BE2C (cell line): ENCODE measurements at places on chromosomes 5 and 9.

DNA sequence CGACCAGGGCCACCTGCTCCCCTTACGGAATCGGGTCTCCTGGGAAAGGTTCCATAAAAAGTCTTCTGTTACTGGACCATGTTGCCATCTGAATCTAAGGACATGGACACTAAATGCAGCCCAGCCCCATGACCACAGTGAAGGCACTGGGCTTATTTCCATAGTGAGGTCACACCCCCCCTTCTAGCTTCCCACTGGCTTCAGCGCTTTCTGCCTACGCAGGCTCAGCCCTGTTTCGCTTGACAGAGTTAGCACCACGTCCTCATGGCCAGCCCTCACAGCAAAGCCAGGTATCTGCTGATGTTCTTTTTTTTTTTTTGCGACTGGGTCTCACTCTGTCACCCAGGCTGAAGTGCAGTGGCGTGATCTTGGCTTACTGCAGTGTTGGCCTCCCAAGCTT, 14.1 kb downstream of the UCK1 start:
- no peak for DNase-seq

GRCh38 chr9:37302277-37302676, 120.2 kb upstream of the GRHPR start:
- DNase-seq = no peak

DNA sequence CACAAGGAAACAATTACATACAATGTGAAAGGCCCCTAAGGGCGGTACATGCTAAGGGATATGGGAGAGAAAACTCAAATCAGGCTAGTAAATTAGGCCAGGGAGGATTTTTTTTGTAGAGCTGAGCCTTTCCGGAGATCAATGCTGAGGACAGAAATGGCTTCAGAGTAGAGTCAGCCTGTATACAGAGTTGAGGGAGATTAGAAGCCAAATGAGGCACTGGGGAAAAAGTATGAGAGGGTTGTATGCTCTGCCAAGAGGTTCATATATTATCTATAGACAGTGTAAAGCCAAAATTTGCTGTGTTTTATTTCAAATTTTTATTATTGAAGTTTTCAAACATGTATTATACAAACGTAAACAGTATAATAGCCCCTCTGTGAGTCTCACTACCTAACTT, 103.1 kb downstream of the BNC2 start:
- no peak for DNase-seq

- DNase-seq = no peak
Observed at GRCh38 chr9:126605792-126606482, 7.8 kb upstream of the LMX1B start.

DNA sequence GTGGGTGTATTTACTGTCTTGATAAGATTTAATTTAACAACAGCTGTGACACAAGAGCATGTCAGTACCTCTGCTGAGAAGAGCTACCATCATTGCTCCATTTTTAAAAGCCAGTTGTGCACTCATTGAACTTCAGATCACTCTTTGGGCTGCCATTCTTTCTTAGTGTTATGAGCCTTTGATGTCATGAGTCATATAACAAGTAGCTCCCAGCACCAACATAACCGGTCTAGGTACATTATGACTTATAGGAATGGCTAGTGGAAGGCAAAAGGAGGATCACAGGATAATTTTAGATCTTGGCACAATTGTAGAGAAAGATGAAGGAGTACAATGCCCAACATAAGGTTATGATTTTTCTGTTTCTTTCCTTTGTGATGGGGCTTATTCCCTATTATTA, 170.8 kb upstream of the FBN2 start:
- DNase-seq = no peak

GRCh38 chr9:19677924-19678323, 110.9 kb downstream of the SLC24A2 start:
- no peak for DNase-seq

DNA sequence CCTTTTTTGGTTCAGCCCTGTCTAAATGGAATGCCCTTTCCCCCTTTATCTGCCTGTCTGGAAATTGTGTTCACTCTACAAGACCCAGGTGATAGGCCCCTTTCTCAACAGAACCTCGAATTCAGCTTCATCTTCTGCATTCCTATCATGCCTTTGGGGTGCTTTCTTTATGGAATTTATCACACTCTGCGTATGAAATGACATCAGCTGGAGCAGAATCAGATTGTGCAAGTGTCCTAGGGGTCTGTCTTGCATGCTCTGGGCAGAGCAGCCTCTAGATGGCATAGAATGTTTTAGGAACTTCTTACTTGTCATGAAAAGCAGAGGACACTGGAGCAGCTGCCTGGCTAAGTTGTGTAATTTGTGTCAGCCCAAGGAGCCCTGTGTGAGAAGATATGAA, 84.9 kb downstream of the ISL1 start:
- DNase-seq = no peak

DNA sequence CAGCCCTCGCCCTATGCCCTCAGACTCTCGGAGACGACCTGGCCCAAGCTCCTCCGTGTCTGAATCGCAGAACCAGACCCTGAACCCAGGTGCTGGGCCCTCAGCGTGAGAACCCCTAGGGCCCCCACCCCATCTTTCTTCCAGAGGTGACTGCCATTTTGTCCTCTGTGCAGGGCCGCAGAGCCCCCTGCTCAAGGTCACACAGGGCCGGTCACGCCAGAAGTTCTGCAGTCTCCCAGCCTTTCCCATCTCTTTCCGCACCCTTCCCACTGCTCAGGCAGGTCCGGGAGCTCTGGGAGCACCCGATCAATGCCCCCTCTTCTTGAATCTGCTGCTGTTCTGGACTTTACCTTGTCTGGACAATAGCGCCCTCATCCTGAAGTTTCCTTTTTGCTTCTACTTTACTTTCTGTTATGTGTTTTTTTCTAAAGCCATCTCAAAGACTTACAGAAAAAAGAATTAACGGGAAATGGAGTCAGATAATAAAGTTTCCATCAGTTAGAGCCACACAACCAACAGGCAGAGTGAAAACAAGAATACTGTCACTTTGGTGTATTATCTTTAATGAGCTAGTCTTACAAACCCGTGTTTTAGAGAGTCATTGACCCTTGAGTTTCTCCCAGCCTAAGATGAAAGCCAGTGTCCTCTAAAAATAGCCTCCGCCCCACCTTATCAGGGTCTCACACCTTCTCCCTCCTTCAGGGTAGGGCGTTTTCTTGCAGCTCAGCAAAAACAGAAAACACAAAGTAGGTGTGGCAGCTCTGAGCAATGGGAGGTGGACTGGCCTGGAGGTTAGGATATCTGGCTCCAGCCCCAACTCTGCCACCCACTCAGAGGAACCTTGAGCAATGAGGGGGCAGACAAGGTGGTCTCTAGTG, 1.8 kb downstream of the TMOD1 start:
- peak; percentile 54 for DNase-seq

DNA sequence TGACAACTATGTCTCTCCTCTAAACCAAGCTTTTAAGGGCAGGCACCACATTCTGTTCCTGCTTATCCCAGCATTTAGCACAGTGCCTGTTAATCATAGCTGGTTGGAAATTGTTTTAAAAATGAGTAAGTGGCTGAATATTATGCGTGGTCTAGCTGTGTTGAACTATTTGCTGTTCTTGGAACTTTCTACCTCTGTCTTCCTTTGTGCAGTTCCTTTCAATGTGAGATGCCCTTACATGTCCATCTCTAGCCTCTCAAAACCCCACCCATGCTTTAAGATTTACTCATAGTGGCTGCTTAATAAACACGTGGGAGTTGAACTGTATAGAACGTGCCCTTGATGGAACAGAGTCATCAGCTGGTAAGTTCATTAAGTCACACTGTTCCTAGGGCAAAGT, 34.5 kb downstream of the C9orf57 start:
- DNase-seq = no peak

DNA sequence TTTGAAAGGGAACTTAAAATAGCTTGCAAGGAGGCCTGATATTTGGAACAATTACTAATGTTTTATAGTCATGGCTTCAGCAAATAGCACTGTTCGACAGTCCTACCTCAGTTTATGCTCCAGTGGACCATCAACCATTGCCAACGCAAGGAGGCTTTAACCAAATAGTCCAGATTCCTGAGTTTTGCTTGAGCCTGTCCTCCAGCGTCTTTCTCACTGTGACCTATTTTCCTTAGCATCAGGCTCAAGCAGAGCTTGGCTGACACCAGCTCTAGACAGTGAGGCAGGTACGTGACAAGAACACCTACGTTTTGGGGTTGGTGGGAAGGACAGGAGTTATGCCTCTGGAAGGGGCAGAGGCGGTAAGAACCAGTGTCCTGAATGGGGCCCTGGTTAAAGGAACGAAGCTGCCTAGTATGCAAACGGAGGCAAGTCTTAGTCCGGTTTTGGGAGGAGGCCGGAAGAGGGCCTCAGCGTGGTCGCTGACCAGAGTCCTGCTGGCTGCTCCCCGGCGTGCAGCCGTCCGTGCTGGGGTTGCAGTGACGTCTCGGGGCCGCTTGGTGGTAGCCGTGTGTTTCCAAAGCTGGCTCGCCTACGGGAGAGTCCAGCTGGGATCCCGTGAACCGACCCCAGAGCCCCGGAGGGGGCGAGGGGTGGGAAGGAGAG, 998 bp upstream of the FGF18 start:
- peak; percentile 83 for DNase-seq

- no peak for DNase-seq
Observed at GRCh38 chr5:154824070-154824469, 26.3 kb downstream of the FAXDC2 start.

DNA sequence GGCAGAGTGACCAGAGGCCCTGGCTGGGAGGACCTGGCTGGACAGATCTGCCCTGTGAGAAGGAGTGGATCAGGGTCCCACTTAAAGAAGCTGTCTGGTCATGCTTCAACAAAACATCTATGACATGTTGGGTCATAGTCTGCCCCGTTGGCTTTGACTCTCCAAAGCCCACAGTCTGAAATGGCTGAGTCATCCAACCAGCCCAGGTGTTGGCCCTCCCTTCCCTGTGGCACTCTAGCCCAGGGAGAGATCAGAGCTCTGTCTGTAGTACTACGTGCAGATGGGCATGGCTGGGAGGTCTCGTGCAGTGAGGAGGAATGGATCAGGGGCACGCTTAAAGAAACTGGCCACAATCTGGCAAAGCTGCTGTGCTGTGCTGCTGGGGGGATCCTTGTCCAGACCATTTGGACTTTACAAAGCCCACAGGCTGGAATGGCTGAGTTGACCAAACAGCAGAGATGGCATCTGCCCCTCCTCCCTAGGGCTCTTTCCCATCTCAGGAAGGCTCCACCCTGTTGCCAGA, 206.1 kb downstream of the TUSC1 start:
- DNase-seq = no peak

DNA sequence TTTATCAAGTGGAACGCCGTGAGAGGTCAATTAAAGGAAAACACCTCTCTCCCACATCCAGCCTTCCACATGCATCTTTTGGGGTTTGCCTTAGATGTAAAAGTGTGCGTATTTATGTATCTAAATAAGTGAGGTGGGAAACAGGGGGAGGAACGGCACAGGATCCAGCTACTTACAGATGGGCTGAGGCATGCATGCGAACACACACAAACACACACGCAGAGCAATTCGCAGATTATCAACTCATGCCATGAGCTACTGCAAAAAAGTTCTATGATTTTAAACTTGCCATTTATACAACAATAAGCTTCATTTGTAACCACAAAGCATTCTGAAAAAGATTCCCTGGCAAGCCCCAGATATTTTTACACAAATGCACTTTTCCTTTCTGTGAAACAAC, 242.1 kb downstream of the BNC2 start:
- DNase-seq = no peak

DNA sequence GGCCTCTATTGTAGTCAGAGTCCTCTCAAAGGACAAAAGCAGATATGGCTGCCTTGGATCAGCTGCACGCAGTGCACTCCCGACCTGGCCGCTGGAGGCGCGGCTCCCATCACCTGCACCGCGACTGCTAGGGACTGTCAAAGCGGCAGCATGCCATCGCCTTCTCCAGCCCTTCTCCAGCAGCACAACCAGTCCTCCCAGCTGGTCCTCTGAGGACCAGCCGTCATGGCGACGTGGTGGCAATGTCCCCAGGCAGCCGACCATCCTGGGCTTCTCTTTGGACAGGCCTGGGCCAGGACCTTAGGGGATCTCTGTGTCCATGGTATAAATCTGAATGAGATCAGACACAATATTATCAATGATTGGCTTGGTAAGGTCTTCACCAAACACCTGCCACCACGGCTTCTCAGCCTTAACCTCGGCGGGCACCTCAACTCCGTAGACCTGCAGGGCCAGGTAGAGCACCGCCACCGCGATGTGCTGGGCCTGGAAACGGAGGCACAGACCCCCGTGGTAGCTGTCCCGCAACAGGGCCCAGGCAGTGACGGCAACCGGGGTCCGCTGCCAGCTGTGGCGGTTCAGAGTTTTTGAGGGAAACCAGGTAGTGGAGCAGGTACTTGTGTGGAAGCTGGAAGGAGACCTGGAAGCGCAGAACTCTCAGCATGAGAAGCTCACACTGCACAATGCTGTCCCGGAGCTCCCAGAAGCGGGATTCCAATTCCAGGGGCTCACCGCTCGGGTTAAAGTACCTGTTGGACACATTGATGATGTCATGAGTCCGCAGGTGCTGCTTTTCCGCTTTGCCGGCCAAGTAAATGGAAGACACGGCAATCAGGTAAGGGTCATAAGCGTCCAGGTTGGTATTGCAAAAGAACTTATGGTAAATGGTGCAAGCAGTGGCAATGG, 8.5 kb downstream of the DUSP1 start:
- no peak for DNase-seq

DNA sequence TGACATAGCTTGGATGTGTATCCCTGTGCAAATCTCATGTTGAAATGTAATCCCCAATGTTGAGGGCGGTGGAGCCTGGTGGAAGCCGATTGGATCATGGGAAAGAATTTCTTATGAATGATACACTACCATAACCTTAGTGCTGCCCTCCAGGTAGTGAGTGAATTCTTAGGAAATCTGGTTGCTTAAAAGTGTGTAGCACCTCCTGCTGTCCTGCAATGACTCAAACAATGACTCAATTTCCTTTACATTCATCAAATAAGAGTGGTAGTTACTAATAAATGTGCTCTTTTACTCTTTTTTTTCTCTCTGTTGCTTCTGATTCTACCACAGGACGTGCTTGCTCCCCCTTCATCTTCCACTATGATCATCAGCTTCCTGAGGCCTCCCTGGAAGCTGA, 1696.0 kb upstream of the CDH9 start:
- DNase-seq = no peak

DNA sequence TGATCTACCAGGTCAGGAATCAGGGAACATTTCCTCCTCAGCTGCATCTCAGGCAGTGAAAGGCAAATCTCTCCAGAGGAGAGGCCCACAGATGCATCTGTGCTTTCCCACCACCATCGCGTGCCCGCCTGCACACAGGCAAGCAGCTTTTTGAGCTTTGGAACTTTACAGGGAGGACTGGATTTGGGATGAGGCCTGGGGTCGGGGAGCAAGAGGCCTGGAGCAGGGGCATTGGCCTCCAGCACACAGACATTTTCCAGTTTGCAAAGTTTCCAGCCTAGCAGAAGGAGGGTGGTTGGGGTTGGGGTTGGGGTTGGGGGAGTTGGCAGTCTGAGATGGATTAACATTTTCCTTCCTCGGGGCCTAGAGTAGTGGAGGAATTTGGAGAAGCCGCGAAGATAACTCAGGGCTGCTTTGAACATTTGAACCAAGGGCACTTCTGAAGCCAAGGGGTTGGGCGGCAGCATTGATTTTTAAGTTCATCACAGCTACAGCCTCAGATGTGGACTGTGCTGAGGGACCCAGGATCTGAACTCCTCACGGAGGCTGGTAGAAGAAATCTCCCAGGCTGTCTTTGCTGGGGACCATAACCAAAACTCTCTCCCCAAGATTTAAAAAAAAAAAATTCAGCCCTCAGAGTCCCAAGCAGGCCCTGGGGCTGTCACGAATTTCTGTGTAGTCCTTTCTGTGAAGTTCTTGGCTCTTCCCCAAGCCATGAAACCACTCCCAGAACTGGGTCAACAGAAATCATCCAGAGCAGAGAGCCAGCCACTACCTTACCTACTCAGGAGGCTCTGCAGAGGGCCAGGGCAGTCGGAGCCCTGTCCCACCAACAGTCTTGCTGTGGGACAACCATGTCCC, 25.6 kb downstream of the C5orf15 start:
- DNase-seq = no peak
